ENCODE measurements at places on chromosomes 1 and 21. TPM values are rescaled to one million over a fixed set of nuclear protein-coding genes. Genes with fewer than 3 reads are reported as not detected.

The RGL1 gene
- total RNA-seq = 0.18 TPM

The CHIA gene
- not detected for total RNA-seq

The MSH4 gene
- 0.05 TPM for total RNA-seq

DNA sequence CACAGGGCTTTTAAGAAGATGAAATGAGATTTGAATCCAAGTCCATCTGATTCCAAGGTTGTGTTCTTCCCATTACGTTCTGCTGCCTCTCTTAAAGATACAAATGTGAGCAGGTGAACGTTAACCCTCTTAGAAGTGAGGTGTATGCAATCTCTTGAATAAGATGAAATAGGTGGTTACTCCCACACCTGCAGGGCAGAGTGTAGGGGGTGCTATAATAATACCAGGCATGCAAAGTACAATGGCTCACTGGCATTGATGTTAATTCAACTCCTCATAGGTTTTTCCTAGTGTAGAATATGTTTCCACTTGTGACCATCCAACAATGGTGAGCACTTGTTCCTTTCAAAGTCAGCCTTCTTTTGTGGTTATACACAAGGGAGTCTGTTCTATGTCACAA lies 163.0 kb downstream of the ASTN1 start:
- DNase-seq = no peak

DNA sequence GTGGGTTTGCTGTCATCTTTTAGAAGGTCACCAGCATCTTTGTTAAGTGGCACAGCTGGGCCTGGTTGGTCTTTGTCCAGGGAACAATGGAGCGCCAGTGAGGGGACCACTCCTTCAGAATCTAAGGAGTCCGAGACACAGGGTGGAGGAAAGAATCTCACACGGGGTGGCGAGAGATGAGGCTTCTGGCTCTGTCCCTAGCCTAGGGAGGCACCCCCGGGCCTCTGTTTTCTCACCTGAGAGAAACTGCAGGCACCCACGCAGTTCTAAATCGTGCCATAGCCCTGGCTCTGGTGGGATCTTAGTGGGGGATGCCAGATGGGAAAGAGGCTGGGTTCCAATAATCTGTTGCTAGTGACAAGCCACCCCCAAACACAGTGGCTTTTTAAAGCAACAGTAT lies 10.9 kb upstream of the PLA2G2E start:
- no peak for DNase-seq

- no peak for DNase-seq
Observed at GRCh38 chr1:222233444-222234158, 314.3 kb downstream of the HHIPL2 start.
